ENCODE measurements at places on chromosomes 16 and 17.

GRCh38 chr17:45425984-45426413, 6.7 kb downstream of the ARHGAP27 start:
- DNase-seq: no peak

- no peak for DNase-seq
Measured at GRCh38 chr17:58310511-58311428, 17.8 kb downstream of the TSPOAP1 start.

GRCh38 chr16:24217461-24217860, 38.7 kb upstream of the CACNG3 start:
- DNase-seq: no peak

DNA sequence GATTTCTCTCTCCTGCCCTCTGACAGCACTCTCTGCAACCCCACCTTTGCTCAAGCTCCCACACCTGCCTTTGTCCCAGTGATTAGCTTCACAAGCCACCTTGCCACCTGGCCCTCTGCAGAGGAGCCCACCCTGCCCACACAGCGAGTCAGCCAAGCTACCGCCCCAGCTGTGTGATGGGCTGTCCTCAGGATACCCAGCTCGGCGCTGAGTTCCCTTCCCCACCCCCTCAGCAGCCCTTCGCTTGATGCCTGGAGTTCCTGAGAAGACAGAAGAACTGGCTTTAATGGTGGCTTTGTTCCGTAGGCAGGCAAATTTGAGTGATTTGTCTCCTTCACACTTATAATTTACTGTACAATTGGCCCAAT, 266.4 kb downstream of the CBLN1 start:
- no peak for DNase-seq

DNA sequence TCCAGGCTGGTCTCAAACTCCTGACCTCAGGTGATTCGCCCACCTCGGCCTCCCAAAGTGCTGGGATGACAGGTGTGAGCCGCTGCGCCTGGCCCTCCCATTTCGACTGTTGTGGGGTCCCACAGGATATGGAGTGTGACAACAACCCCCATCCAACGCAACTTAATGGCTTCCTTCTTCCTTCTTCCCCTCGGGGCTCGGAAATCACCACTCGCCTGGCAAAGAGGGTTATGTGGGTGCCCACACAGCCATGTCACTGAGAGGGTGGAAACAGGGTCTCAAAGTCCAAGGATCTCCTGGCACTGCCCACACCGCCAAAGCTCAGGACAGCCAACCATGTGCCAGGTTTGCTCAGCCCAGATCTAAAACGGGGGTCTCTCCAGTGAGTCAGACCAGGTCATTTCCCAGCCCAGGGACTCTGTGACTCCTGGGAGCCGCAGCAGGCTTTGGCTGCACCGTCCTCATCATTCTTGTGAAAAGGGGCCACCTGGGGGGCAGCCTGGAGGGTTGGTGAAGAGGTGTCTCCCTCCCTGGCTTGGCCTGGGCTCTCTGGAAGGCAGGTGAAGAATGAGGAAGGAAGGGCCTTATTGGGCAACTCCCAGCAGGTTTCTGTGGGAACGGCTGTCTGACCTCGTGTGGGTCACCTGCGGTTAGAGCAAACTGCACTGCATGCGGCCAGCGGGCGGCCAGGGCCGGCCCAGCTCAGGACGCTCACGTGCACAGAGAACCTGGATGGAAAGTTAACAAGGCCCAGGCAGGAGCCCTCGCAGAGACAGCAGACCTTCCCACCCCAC, 25.3 kb upstream of the LITAF start:
- DNase-seq: no peak

DNA sequence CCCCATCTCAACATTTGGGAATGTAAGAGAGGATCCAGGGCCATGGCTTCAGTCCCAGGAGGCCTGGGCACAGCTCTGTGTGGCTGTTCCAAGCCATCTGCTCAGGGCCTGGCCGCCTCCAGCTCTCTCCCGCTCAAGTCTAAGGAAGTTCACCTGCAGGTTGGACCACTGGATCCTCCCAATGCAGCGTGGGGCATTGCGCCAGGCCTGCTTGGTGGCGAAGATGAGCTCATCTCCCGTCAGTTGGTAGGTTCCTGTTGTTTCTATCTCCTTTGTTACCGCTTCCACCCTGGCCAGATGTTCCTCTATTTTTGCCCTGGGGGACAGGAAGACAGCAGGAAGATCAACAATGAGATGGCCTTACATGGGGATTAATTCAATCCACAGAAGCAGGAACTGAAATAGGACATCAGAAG, 17.5 kb downstream of the NOS2 start:
- no peak for DNase-seq

- DNase-seq: peak; percentile 41
Measured at GRCh38 chr16:50245417-50246298, 20.7 kb upstream of the ADCY7 start.

GRCh38 chr17:65531256-65532100, 30.0 kb downstream of the AXIN2 start:
- no peak for DNase-seq

DNA sequence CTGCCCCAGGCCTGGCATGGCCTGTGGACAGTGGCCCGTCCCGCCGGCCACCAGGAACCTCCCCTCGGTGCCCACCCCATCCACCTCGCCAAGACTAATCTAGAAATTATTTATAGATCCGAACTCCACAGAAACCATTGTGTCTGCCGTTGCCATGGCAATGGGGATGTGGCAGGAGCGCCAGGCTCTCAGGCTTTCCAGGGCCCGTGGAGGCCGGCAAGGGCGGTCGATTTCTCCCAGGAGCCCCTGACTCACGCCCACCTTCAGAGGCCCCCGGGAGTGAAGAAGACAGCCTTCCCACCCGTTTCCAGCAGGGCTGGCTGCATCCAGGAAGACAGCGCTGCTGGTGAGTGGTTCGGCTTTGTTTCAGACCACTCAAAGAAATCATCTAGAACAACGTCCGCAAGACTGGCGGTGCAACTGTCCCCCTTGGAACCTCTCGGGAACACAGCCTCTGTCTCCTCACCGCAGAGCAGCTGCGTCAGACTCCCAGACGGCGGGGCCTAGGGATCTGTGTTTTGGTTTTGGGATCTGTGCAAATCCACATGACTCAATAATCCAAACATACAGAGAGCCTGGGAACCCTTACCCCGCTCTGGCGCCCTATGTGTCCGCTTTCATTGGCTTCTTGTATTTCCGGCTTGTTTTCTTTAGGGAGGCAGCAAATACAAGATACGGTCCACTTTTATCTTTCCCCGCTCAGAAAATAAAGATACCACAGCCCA, 48.5 kb upstream of the ZCCHC14 start:
- DNase-seq: no peak

GRCh38 chr17:73831699-73832098, 187.5 kb upstream of the SDK2 start:
- DNase-seq: no peak

- no peak for DNase-seq
Measured at GRCh38 chr17:80987941-80988461, 3.6 kb upstream of the CHMP6 start.

- DNase-seq: no peak
Measured at GRCh38 chr17:49076573-49077384, 55.8 kb upstream of the B4GALNT2 start.

DNA sequence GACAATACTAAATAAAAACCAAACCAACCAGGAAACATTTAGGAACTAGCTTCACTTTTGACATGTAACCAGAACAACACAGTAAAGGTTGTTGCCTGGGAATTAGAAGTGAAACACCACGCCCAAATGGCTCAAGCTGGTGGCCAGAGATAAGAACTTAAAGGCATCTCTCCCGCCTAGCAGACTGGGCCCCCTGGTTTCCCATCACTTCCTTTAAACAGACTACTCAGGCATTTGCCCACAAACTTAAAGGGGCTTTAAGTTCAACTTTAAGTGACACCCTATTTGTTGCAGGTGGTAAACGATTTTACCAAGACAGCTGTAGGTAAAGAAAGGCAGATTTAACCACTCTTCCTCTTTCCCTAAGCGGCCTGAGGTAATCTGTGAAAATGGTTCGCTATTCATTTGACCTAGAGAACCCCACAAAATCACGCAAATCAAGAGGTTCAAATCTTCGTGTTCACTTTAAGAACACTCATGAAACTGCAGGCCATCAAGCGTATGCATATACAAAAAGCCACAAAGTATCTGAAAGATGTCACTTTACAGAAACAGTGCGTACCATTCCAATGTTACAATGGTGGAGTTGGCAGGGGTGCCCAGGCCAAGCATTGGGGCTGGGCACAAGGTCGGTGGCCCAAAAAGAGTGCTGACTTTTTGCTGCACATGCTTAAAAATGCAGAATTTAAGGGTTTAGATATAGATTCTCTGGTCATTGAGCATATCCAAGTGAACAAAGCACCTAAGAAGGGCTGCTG, 40.8 kb upstream of the BPTF start:
- no peak for DNase-seq

DNA sequence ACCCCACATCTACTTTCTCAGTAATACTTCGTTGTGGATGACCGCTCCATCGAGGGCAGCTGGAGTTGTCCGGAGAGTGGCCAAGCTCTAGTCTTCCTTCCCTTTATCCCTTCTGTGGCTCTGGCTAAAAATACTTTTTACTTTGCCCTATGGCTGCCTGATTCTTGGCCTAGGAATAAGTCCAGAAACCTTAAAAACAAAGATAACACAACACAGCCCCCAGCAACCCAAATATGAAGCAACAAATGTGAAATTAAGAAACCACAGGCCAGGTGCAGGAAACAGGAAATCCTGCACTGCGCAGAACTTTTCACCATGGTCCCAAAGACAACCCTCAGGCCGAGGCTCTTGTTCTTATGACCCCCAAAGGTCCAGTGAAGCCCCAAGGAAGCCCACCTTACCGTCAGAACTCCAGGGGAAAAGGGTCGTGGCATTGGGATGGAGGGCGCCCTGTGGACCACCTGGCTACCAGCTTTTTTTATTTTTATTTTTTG, 26.0 kb downstream of the TK2 start:
- no peak for DNase-seq

DNA sequence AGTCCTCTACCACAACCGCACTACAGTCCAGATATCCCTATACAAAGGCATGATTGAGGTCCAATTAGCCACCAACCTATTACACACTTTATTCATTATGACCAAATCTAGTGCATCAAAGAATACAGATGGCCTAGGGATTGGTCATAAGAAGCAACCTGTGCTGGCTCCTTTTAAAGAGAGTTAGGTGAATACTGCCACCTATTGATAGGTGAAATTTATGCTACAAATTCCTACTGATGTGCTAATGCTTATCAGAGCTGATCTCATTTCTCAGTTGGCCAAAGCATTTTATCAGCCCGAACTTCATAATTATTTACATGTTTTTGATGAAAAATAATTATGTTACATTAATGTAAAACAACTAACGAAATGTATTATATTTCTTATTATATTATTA, 166.3 kb downstream of the ANKFN1 start:
- DNase-seq: no peak

DNA sequence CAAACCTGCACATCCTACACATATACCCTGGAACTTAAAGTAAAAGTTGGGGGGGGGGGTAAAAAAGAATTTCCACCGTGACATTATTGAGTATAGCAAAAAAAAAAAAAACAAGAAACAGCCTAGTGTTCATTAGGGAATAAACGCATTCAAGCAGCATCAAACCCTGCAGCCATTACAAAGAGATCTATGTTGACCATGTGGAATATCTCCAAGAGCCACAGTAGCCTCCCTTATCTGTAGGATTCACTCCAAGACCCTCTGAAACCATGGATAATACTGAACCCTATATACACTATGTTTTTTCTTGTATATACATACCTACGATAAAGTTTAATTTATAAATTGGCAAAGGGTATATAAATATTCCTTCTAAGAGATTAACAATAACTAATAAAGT, 5.6 kb upstream of the BIRC5 start:
- no peak for DNase-seq

GRCh38 chr17:33777674-33778073, 477.4 kb upstream of the CCL2 start:
- DNase-seq: no peak

DNA sequence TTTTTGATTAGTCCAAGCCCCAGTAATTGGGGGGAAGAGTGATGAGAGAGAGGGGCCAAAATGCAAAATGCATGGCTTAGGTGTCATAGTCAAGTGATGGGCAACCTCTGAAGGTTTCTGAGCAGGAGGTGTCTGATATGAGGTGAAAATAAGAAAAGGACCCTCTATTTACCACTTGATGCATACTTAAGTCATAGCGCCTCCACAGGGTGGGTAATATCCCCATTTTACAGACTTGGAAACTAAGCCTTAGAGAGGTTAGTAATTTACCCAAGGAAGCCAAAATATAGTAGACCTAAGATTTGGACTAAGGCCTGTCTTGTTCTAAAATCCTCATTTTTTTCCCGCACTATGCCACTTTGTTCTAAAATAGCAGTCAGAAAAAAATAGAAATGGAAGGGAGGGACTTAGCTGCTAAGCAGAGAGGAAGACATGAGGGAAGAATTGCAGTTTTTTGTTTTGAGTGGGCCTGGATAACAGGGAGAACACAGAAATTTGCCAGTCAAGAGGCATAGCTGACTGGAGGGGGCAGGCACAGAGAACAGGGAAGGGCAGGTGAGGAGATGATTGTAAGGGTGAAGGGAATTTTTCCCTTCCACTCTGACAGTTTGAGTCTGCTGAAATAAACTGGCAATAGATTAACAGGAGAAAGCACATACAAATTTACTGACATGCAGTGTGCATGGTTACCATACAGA, 2.3 kb upstream of the GRB2 start:
- no peak for DNase-seq

DNA sequence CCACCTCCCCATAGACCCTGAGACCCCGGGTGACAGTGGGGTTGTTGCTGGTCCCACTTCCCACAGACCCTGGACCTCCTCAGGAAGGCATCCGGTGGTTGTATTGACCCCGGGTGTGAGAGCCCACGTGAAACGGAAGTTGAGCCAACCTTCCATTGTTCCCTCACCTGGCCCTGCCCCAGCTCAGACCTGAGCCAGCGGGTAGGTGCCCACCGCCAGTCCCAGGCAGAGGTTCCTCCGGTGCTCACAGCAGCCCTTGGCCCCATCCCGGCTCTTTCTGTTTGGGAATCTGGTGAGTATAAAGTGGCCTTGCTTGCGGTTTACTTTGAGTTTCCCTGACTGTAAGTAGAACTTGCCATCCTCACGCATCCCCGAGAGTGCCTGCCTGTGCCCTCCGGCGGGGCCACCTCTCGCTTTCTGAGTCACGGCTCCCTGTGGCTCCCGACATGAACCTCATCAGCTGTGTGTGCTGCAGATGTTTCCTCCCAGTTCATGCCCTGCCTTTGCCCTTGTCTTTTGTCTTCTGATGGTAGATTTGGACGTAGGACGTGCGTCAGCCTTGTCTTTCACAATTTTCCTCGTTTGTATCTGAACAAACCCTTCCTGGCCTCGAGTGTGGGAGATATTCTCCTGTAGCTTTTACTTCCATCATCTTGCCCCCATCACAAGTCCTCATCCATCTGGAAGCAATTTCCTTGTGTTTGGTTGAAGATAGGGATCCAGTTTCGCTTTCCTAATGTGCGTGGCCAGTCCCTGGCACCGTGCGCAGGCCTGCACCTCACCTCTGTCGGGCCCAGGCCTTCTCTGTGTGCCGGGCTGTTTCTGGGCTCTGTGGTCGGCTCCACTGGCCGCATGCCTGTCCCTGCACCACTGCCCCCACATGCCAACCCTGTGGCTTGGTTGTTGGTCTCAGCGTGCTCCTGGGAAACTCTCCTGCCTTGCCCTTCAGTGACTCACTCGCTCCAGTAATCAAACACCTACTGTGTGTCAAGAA, 76.0 kb downstream of the METRNL start:
- no peak for DNase-seq

GRCh38 chr17:31686495-31686894, 172.5 kb downstream of the COPRS start:
- DNase-seq: no peak

- no peak for DNase-seq
Measured at GRCh38 chr17:510226-510917, 157.8 kb upstream of the RPH3AL start.
